ENCODE measurements at places on chromosomes 2 and 18.

- no peak for DNase-seq
These were observed 88.8 kb downstream of the CD8B2 start for GRCh38 chr2:106575955-106576354.

GRCh38 chr2:85900366-85900765, 11.6 kb upstream of the ST3GAL5 start:
- DNase-seq: no peak

- DNase-seq: no peak
These were observed 16.7 kb upstream of the CELF4 start for GRCh38 chr18:37582261-37582660.

DNA sequence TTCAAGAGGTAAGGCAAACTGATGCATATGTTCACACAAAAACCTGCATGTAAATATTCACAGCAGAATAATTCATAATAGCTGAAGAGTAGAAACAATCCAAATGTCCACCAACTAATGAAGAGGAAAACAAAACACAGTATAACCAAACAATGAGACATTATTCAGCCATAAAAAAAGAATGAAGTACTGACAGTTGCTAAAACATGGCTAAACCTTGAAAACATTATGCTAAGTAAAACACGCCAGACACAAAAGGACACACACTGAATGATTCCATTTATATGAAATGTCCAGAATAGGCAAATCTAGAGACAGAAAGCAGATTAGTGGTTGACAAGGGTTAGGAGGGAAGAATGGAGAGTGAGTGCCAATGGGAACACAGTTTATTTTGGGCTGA, 86.9 kb downstream of the SESTD1 start:
- DNase-seq: no peak

GRCh38 chr2:209425471-209426071, 1.7 kb downstream of the MAP2 start:
- DNase-seq: no peak

All from suprapubic skin (tissue), 4 donors.